ENCODE measurements at places on chromosomes 1 and 21.

- DNase-seq = no peak
Observed at GRCh38 chr1:103901072-103901471, 151.4 kb downstream of the AMY1C start.

DNA sequence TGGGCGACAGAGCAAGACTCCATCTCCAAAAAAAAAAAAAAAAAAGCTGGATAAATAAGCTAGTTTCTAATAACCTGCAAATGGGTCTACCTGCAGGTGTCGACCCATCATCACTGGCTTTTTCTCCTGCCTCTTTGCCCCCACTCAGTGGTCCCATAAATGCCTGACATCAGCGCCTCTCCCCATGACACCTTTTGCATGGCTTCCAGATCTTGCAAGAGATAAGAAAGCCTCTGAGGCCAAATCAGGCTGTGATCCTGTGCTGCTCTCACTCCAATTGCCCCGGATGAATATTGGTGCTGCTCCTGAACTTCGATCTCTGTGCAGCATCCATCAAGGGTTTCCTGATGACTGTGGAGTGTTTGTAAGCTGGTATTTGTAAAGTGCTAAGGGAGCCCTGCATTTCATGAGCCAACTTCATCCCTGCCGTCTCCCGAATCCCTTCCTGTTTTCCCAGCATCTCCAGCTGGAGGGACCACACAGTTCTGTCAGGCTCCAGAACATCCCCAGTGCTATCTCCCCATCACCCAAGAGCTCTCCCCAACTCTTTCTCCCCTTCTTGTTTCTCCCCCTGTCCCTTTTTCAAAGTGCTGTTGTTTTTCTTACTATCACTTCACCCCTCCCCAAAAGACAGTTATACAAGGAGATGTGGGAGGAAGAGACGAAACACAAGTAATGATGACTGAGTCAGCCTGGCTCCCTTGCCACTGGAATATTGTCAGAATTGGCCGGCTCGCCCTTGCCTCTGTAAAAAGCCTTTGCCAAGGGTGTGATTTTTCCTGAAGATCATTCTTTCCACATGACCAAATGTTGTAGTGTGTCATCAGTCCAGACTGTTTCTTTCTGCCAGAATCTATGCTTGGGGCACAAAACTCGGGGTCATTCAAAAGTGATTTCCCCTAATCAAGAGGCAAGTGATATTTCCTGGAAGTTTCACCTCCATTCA lies 2.8 kb upstream of the EFHD2 start:
- DNase-seq = no peak

DNA sequence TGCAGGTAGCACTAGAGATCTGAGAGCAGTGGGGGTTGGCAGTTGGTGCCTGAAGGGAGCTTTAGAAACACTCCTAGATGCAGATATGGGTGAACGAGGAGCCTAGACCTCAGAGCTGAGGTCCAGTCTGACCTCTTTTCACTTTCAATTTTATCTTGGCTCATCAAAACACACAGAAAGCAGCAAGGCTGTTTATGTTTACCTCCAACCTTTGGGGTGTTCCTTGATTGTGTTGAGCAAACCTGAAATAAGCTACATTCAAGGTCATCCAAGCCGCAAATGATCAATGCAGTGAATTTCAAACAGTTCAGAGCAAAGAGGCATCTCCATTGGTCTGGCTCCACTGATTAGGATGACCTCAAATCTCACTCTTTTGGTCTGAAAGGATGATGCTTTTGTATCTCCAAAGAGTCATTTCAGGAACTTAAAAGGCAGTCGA lies 1.3 kb downstream of the LY9 start:
- no peak for DNase-seq

- DNase-seq = no peak
Observed at GRCh38 chr1:155137154-155137949, 1.7 kb downstream of the SLC50A1 start.

DNA sequence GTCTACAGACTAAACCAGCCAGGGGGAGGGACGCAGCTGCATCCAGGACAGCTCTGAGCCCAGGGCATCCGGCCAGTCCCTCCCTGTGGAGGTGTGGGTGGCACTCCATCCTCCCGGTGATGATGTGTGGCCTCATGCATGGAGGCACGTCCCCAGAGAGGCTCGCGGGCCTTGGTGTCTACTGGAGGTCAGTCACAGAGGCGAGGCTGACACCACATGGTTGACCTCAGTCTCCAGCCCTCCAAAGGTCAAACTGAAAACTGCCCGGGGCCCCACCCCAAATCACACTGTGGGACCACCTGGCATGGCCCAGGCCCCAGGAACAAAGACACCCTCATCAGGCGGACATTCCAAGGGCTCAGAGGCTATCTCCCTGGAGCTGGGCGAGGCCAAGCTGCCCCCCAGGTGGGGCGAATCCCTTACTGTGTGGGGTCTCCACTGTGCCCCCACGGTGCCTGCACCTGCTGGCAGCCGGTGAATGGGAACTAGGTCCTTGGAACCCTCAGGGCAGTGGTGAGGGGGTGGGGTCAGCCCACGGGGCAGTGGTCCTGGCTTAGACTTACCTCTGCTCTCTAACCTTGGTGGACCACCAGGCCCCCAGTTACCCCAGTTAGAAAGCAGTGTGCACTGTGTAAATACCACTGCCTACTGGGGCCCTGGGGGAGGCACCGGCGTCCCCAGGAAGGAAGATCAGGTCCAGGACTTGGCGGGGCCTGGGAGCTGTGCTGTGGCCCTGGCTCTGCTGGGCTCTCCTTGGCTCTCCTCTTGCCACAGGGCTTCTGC lies 49.1 kb downstream of the TRPM2 start:
- no peak for DNase-seq
